ENCODE measurements at places on chromosomes 2 and 18.

DNA sequence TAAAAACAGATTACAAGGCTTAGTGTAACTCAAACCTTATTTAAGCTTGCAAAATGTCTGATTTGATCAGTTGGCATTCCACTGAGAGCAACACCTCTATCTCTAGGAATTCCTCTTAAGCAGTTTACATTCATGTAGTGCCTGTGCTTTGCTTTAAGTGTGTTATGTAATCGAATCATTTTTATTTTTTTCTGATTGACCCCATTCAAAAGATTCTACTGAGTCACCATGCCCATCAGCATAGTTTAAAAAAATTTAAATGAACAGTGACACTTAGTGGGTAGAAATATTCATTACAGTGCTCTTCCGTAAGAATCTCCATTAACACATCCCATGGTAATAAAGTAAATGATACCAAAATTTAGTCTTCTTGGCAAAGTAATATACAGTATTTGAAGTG is 67.8 kb upstream of the SLC4A10 start:
- no peak for DNase-seq

- DNase-seq = no peak
Observed at GRCh38 chr18:39318462-39318861, 1752.9 kb upstream of the CELF4 start.

- DNase-seq = no peak
Observed at GRCh38 chr18:40019797-40020392, 1935.1 kb upstream of the PIK3C3 start.

- no peak for DNase-seq
Observed at GRCh38 chr2:14401873-14402272, 230.6 kb upstream of the LRATD1 start.

- peak; percentile 70 for DNase-seq
Observed at GRCh38 chr2:45652090-45653031, 886 bp downstream of the PRKCE start.

GRCh38 chr2:44741507-44741906 is 200.0 kb upstream of the SIX3 start:
- DNase-seq = no peak

DNA sequence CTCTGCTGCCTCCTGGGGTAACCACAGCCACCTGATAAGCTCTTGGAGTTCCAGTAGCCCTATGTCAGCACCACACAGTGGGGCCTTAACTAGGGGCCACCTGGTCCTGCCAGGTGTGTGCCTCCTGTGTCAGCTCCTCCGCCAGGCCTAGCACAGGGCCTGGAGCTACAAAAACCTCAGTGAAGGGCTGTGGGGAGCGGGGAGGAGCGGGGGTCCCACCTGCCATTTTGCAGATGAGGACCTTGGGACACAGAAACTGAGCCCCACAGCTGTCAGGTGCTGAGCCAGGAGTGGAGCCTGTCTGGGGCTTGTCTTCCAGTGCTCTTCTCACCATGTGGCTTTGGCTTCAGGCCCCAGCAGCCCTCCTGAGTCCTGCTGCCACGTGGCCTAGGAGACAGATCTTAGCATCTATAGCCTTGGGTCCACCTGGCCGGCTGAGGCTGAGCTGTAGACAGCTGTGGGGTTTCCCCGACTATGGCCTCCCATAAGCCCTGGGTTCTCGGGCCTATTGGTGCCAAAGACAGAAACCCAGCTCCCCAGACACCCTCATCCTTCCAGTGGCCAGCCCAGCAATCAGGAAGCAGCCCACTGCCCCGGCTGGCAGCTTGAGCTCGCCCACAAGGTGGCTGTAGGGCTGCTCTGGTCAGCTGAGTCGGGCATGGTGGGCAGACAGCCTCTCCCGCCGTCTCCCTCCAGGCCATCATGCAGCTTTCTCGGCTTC is 104.5 kb upstream of the MCFD2 start:
- no peak for DNase-seq

DNA sequence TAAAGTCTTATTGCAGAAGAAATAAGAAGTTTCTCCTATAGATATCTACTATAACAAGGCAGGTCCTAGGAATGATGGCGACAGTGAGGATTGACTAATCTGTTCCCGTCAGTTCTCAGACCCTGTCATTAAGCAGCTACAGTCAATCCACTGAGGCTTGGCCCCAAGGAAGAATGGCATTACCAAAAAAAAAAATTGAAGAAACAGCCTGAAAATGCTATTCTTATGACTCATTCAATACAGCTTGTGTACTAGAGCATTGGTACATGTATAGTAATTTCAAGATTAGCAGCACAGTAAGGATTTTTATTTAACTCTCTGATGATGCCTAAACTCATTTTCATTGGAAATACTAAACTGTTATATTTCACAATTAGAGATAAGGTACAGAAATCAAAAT is 1096.1 kb upstream of the NXPH2 start:
- no peak for DNase-seq

DNA sequence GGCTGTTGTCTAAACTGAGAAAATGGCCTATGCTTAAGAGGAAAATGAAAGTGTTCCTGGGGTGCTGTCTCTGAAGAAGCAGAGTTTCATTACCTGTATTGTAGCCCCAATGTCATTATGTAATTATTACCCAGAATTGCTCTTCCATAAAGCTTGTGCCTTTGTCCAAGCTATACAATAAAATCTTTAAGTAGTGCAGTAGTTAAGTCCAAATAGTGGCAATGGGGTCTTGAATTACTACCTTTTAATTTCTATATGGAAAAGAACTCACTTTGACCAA is 13.8 kb upstream of the ALLC start:
- DNase-seq = no peak

DNA sequence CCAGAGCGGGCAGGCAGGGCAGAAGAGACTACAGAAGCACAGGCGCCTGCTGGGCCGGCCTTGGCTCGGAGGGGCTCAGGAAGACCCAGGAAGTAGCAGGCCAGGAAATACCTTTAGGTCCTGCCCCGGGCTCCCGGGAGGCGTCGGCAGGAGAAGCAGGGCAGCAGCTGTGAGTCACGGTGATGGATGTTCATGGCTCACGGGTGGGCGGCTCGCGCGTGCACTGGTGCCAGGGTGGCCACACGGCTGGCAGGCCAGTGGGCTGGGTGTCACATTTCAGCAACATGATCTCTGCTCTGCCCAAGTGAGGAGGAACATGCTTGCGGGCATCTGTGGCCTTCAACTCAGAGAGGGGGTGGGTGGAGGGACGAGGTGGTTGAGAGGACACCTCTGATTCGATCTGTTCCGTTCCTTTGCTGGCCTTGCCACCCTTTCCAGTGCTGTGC is 139.3 kb downstream of the KLHL29 start:
- no peak for DNase-seq

DNA sequence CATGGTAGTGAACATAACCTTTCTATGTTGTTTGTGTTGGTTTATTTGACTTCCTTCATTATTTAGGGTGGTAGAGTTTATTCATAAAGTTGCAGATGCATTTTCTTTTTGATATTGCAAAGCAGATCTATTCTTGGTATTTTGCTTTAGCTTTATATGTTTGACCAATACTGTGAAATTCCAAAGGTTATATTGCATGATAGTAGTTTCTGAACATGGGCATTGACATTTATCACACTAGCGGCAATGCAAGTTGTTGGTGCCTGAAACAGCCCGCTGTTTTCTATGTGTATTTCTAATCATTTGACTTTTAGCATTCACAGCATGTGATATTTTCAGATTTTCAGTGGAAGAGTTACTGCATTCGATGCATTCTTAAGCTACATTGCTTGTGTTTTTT is 87.2 kb downstream of the ASXL3 start:
- DNase-seq = no peak

DNA sequence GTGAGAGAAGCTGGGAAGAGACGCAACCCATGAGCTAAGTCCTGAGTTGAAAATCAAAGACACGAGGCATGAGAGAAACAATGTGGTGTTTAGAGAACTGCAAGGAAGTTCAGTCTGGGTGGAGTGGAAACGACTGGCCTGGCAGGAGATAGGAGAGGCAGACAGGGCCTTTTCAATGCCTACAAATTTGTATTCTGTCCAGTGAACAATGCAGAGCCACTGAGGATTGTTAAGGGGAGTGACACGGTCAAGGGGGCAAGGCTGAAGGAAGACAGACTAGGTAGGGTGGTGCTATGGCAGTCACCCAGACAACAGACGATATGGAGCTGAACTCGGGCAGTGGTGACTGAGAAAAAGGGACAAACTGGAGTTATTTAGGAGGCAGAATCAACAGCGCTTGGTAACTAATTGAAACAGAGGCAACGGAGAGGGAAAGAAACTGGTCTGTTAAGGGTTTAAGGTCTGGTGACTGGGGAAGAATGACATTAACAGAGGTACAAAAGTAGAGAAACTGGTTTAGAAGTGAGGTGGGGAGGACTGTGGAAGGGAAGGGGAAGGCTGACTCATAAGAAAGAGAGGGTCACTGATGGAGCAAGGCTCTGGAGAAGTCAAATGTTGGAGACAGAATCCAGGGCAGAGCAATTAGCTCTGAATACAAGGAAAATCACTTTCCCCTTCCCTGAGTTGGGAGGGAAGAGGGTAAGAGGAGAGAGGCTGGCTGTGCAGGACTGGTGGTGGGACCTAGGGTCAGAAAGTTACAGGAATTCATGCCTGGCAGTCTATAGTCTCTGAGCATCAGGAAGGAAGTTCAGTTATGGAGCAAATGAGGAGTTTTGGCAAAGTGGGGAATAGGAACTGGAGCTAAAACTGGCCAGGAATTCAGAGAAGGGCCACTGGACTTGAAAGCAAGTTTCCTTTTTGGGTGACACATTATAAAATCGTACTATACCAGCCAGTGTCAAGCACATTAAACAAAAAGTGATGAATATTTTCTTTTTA is 63.4 kb upstream of the CHRNA1 start:
- DNase-seq = no peak

DNA sequence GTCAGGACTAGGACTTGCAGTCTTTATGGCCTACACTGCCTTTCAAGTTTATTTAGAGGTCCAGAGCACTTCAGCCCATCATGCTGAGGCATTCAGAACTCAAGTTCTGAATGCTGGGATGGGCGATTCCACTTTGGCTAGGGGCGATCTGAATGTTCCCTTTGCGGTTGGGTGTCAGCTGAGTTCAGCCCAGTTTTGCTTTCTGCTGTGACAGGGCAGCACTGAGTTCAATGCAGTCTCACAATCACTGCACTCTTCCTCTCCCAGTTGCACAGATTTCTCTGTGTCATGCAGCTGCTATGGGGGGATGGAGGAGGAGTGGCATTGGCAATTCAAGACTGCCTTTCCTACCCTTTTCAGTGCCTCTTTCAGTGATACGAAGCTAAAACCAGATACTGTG is 1232.0 kb upstream of the FAM98A start:
- DNase-seq = no peak

DNA sequence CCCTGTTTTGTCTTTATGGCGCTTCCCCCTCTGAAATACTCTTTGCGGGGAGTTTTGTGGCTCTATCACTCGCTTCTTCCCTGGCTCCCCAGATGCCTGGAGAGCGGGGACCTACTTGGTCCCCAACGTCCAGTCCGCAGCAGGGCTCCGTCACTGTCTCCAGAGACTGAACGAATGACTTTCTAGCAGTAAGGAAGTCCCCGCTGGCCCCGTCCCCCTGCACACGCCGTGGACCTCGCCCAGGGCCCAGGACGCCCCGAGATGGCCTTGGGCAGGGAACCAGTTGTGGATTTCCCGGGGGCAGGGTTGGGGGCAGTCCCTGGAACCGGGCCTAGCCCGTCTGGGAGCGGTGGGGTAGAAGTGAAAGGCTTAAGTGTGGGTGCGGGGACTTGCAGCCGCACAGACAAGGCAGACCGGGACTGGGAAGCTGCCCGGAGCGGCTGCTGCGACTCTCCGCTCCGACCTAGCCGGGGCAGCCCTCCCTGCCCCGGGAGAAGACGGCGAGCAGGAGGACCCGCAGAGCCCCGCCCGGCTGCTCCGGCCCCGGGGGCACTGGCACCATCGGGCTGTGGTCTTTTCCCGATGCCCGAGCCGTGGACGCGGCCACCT is 821 bp upstream of the EPHA4 start:
- DNase-seq = peak; percentile 37

DNA sequence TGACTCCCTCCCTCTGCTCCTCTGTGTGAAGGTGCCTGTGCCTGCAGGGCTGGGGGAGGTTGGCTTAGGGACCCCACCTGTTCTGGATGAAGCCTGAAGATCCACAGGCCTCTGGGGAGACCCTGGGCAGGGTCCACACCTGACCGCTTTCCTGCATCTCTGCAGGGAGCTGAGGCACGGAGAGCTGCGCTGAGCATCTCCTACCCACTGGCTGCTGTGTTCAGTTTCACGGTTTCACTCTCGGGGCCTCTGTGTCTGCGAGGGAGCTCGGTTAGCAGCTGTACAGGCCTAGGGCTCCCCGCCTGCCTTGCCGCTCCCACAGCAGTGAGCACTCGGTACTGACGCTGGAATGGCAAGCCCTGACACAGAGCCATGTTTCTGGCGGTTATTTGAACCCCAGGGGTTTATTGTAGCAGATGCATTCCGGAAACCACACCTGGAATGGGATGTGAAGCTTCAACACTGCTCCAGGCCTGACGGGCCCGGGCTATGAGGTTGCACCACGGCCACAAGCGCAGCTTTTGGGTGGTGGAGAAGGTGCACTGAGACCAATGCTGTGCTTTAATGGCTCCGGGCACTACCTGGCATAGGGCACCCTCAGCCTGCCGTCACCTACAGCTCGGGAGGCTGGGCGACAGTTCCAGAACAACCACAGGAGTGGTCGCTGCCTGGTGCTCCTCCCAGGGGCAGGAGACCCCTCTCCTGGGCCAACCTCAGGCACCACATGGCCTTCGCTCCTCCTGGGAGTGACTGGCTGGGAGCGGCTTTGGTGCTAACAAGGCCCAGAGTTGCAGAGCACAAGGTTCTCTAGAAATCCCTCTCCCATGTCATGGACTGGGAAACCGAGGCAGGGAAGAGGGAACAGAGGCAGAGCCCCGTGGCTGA is 257.9 kb downstream of the NDUFA10 start:
- DNase-seq = no peak

- no peak for DNase-seq
Observed at GRCh38 chr2:170862286-170862902, 45.7 kb downstream of the GAD1 start.

DNA sequence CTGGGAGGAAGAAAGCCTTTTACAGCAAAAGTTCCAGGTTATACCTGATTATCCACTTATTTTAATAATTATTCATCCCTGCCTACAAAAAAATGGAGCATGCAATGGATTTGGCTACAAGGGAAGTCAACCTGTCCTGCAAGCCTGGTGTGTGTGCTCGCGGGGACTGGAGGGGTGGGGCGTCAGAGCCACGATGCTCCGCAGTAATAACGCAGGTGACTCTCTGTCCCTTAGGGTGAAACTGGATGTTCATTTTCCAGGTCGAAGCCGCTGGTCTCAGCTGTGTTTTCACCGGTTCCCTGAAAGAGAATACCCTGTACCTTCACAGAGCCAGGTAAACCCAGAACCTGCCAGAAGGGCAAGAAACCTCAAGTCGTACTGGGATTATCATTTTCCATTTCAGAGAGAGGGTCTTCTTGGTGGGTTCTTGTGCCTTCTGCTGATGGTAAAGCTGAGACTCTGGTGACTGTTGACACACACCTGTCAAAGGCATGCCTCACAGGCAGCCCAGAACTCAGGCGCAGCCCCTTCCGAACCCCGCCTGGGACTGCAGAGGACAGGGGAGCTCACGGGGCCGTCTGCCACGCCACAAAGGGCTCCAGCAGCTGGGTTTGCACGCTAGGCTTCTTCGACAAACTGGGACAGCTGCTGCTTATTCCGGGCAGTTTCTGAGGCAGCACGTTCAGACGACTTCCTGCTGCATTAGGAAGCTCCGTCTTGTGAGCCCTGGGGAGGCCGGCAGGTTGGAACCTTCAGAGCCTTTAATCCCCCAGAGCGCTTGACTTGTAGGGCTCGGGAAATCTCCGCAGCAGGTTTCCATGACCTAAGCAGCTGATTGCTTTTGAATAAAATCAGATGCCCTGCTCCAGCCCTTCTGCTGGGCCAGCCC is 58.6 kb downstream of the KCNG2 start:
- DNase-seq = no peak

- no peak for DNase-seq
Observed at GRCh38 chr2:11094021-11094810, 61.1 kb upstream of the SLC66A3 start.

- no peak for DNase-seq
Observed at GRCh38 chr2:233441161-233442027, 87.1 kb downstream of the DGKD start.

Data from HAP-1 (cell line).